ENCODE measurements at places on chromosomes 2 and 18. TPM values are rescaled to one million over a fixed set of nuclear protein-coding genes. Genes with fewer than 3 reads are reported as not detected.

GRCh38 chr18:3395466-3395865 lies 54.5 kb upstream of the TGIF1 start:
- H3K27me3 ChIP-seq = no peaks in the 10 kb centered on the region
- DNase-seq = no peak
- no peaks in the 10 kb centered on the region for H3K36me3 ChIP-seq
- H3K4me3 ChIP-seq = no peak overlapping the region
- H3K27ac ChIP-seq = no peak overlapping the region

- H3K27me3 ChIP-seq = no peaks in the 10 kb centered on the region
- no peaks in the 10 kb centered on the region for H3K36me3 ChIP-seq
- no peak overlapping the region for H3K4me3 ChIP-seq
- H3K4me1 ChIP-seq = no peaks in the 10 kb centered on the region
These were observed 18.9 kb downstream of the KCNG3 start for GRCh38 chr2:42474765-42475454.

The CD207 gene
- 0.16 TPM for total RNA-seq

- H3K4me3 ChIP-seq = no peak overlapping the region
- H3K27me3 ChIP-seq = no peaks in the 10 kb centered on the region
- no peaks in the 10 kb centered on the region for H3K4me1 ChIP-seq
- no peak for DNase-seq
These were observed 67.3 kb downstream of the PARD6G start for GRCh38 chr18:80179857-80180558.

DNA sequence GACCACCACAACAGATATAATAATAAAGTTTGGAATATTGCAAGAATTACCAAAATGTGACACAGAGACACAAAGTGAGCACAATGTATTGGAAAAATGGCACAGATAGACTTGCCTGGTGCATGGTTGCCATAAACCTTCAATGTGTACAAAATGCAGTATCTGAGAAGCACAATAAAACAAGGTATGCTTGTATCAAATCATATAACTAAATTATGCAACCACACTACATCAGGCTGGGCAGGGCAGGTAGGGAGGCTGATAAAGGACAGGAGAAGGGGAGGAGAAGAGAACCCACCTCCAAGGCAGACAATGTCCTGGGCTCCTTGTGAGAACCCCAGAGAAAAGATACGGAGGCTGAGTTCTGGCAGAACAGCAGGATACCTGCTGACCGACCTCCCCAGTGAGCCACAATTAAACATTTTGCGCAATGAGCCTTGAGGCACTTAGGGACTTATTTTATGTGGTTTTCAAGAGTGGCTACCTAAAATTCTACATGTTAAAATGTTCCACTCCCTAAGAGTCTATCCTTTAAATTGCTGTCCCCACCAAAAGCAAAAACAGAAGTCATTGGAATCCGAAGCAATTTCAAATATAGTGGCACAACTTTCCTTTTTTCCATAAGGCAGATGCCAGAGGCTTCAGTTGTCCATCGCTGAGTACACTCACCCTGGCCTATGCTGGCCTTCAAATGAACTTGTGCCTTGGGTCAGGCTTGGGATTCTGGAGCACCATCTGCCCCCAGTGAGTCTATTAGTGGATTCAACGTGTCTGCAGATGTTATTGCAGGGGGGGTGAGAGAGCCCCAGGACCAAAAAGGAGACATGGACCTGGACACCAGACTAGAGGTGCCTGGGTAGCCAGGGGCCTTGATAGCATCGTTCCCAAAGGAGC lies 16.8 kb downstream of the WDFY1 start:
- no peak for DNase-seq
- H3K4me1 ChIP-seq = peaks cover 44% of the 10 kb centered on the region
- no peaks in the 10 kb centered on the region for H3K27me3 ChIP-seq
- H3K36me3 ChIP-seq = 0 out of 2 replicates have a peak, but pooled peaks cover 1% of the 10 kb centered on the region
- H3K27ac ChIP-seq = peak overlapping the region; percentile 99
- H3K4me3 ChIP-seq = no peak overlapping the region

The KRTCAP3 gene
- total RNA-seq = 53.9 TPM

DNA sequence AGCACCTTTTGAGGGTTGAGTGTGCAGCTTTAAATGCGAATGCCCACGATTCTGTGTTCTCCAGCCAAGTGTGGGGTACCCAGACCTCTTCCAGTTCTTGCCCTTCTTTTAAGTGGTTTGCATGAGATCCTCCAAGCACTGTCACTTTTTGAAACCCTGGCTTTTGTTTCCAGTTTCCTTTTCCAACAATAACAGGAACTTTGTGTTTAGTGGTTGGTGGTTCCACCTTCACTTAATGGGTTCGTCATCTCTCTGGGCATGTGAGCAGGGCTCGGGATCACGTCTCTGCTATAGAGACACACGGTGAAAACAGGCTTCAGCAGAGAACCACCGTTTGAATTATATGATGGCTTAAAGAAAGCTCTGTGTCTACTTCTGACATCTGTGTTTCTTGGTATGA lies 197.6 kb downstream of the LDLRAD4 start:
- H3K36me3 ChIP-seq = no peaks in the 10 kb centered on the region
- no peak overlapping the region for H3K27ac ChIP-seq
- no peak overlapping the region for H3K4me3 ChIP-seq
- DNase-seq = no peak
- no peaks in the 10 kb centered on the region for H3K4me1 ChIP-seq
- no peaks in the 10 kb centered on the region for H3K27me3 ChIP-seq

GRCh38 chr2:234845602-234846590 lies 105.9 kb upstream of the SH3BP4 start:
- no peaks in the 10 kb centered on the region for H3K36me3 ChIP-seq
- H3K4me1 ChIP-seq = no peaks in the 10 kb centered on the region
- no peaks in the 10 kb centered on the region for H3K27me3 ChIP-seq
- no peak overlapping the region for H3K27ac ChIP-seq

DNA sequence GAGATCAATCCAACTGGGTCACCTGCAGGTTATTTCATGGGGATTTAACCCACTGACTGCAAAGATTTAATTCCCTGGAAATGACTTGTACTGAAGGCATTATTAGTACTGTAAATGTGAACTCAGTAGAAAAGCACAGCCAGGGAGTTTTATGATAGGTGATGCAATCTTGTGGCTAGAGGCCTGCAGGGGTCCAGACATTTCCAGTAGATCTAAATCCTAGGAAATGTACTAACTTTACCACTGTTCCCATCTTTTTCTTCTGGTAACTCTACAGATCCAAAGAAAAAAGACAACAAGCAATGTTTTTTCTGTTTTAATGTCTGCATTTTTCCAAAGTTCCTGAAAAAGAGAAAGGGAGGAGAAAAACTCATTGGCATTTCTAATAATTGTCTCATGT lies 500.1 kb downstream of the ARHGAP15 start:
- H3K27me3 ChIP-seq = no peaks in the 10 kb centered on the region
- no peak overlapping the region for H3K27ac ChIP-seq
- DNase-seq = no peak
- H3K4me1 ChIP-seq = no peaks in the 10 kb centered on the region
